ENCODE measurements at places on chromosomes 3 and 15. TPM values are rescaled to one million over a fixed set of nuclear protein-coding genes. Genes with fewer than 3 reads are reported as not detected.

Gene ACTC1
- not detected for total RNA-seq

Gene IL16
- 1.4 TPM for total RNA-seq

Gene SYNM
- 3.4 TPM for total RNA-seq

Gene GOLGA8T
- total RNA-seq = not detected

Gene MCTP2
- 3.9 TPM for total RNA-seq

Gene GOLGA6L7
- not detected for total RNA-seq

Gene U2SURP
- total RNA-seq = 99.1 TPM

Gene SNRPN
- total RNA-seq = 49.3 TPM

Gene INKA1
- total RNA-seq = 4.4 TPM

Gene IMP3
- total RNA-seq = 81.7 TPM

Gene ANKUB1
- not detected for total RNA-seq

Gene SERINC4
- not detected for total RNA-seq

Gene NPAP1
- 0.16 TPM for total RNA-seq

Gene ATP6V1A
- 81.0 TPM for total RNA-seq

Gene CNTN3
- 0.74 TPM for total RNA-seq

Gene CHST2
- total RNA-seq = 5.0 TPM

Gene XIRP1
- total RNA-seq = 0.09 TPM

Gene ALDH1A2
- total RNA-seq = 0.08 TPM

Gene ATP10A
- 4.4 TPM for total RNA-seq

Gene PTH1R
- total RNA-seq = not detected

Gene MED12L
- total RNA-seq = 0.72 TPM

Gene FRMD5
- total RNA-seq = 16.3 TPM

Gene CCDC14
- 46.0 TPM for total RNA-seq

Measured in fibroblast of the aortic adventitia (primary cell).